HCEC 1CT (cell line): ENCODE measurements at places on chromosomes 1 and 21.

DNA sequence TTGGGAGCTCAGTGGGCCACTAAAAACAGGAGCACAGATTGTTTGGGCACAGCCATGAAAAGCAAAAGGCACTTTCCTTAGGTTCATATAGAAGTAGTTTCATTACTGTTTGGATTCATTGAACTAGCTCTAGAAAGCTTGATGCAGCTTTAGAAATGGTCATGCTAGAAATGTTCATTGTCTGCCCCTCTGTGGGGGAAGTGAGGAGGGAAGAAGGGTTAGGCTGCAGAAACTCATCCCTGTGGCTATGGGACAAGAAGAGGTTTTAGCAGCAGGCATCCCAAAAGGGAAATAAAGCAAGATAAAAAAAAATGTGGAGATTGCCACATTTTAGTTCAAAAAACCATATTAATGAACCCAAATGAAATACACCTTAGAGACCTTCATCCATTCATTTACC is 359.6 kb upstream of the PTBP2 start:
- DNase-seq, result no peak

DNA sequence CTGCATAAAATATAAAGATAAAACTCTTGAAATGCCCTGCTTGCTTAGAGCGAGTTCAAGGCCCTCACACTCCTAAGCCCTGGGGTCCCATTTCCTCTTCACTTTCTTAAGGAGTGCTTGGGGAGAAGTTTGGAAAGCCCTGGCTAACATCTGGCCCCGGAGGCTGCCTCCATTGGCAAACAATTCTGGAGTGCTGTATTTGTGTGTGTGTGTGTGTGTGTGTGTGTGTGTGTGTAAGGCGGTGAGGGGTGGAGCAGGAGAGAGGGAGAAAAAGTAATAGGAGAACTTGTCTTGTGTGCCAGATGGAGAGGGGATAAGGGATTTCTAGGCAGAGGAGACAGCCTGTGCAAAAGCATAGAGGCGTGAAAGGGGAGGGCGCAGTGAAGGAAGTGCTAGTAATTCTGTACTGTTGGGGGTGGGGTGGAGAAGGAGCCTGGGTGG is 578 bp upstream of the TRIM62 start:
- DNase-seq, result peak; percentile 20

DNA sequence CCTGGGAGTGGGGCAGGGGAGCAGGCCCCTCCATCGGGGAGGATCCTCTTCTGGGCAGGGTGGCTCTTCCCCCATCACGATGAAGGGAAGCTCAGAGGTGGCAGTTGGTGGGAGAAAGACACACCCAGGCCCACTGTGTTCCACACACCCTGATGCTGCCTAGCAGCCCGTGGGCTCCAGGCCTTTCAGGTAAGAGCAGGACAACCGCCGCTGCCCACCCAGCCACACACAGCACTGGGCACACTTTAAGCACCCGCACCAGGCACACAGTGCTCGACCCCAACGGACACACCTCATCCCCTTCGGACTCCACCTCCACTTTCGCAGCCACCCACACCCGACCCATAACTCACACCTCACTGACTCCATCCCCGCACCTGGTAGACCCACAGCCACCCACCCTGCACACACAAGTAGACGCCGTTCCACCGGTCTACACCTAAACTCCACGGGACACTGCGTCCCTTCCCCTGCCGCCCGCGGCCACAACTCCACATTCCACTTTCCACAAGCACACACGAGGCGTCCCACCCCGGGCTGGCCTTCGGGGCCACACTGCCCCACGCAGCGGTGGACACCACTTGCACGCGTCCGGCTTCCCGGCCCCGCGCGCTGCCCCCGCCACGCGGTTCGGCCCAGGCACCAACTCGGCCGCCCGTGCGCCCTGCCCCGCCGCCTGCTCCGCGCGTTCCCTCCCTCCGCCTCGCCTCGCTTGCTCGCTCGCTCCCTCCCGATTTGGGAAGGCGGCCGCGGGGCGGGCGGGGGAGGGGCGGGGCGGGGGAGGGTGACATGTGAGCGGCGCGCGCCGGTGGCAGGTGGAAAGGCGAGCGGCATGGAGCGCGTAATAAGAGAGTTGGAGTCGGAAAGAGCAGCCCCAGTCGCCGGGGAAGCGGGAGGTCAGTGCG is at the start of gene KCNQ4:
TSS of gene KCNQ4 (plus strand) at position 787 of the 905 bp plus-strand sequence. CDS start 307 bp downstream, outside the sequence.
- DNase-seq, result no peak

- no peak for DNase-seq
Observed at GRCh38 chr1:164423136-164423535, 135.8 kb upstream of the PBX1 start.

DNA sequence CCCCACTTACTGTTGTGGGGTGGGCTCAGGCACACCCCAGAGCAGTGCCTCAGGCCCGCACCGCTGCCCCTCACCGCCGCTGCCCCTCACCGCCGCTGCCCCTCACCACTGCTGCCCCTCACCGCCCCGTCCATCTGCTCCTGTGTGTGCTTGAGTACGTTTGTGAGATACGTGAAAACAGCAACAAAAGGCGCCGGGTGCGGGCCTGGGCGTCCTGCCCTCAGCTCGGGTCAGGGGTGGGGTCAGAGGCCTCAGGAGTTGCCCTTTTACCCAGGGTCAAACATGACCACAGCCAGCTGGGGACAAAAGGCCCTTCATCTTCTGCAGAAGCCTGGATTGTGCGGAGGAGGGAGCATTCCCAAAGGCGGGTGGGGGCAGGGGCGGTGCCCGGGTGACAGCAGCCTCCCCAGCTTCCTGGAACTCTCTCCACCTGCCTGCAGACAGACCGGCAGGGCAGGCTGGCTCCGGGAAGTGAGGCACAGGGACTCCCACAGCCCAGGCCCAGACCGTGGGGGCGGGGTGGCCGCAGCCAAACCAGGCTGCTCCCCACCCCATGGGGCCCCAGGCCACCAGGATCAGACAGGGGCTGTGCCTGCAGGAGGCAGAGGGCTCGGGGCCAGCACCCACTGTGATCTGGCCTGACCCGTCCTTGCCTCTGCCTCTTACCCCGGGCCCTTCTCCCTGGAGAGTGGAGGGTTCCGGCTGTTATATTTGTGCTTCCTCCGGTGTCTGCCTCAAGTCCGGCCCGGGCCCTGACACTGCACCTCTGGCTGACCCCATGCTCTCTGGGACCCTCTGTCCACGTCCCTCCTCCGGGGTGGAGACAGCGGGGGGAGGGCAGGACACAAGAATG is 2.3 kb upstream of the VWA1 start:
- no peak for DNase-seq

DNA sequence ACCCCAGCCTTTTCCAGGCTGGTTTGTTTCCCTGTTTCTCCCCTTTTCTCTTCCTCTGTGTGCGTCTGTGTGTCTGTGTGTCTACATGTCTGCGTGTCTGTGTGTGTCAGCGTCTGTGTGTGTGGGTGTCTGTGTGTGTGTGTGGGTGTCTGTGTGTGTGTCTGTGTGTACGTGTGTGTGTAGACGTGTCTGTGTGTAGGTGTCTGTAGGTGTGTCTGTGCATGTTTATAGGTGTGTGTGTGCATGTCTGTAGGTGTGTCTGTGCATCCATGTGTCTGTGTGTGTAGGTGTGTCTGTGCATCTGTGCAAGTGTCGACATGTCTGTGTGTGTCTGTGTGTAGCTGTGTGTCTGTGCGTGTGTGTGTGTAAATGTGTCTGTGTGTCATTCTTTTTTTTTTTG is 3.3 kb downstream of the TTLL10 start:
- no peak for DNase-seq

GRCh38 chr1:47797575-47797974 is 199.6 kb downstream of the TRABD2B start:
- DNase-seq, result no peak

- no peak for DNase-seq
Observed at GRCh38 chr1:117622726-117623125, 16.9 kb downstream of the TENT5C start.

DNA sequence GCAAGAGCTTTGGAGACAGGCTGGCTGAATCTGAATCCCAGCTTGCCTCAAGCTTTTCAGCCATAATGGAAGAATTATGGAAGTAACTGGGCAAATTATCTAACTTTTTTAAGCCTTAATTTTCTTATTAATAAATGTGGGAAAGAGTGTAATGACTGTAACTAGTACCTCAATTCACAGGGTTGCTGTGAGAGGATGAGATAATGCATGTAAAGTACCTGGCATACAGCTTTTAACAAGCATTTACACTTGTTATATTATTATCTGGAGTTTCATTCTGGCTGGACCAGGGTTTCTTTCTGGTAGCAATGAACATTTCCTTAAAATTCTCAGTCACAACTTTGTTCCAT is 15.9 kb upstream of the TNFSF4 start:
- no peak for DNase-seq
